ENCODE measurements at places on chromosomes 16 and 17.

- no peak for DNase-seq
These were observed 4.4 kb downstream of the FMNL1 start for GRCh38 chr17:45225964-45226530.

DNA sequence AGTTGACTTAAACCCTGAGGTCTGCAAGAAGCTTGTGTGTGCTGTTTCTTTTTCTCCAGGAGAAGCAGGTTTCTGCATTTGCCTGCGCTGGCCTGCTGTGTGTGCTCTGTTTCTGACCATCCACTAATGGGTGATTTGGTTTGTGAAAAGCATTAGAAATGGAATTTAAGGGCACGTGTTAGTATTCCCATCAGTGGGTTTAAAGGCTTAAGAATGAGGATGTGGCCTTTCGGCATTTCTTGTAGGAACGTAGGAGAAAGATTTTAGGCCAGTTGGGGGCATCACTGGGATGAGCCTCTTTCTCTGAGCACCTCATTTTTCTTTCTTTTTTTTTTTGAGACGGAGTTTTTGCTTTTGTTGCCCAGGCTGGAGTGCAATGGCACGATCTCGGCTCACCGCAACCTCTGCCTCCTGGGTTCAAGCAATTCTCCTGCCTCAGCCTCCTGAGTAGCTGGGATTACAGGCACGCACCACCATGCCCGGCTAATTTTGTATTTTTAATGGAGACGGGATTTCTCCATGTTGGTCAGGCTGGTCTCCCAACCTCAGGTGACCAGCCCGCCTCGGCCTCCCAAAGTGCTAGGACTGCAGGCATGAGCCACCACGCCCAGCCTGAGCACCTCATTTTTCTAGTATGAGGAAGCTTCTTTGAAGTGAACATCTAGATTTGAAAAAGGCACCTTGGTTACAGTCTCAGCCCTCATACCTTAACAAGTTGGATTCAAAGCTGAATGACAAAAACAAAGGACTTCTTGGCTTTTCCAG is 110.3 kb downstream of the BANP start:
- DNase-seq = no peak

GRCh38 chr16:19916064-19916463 is 31.4 kb upstream of the GPRC5B start:
- DNase-seq = no peak

DNA sequence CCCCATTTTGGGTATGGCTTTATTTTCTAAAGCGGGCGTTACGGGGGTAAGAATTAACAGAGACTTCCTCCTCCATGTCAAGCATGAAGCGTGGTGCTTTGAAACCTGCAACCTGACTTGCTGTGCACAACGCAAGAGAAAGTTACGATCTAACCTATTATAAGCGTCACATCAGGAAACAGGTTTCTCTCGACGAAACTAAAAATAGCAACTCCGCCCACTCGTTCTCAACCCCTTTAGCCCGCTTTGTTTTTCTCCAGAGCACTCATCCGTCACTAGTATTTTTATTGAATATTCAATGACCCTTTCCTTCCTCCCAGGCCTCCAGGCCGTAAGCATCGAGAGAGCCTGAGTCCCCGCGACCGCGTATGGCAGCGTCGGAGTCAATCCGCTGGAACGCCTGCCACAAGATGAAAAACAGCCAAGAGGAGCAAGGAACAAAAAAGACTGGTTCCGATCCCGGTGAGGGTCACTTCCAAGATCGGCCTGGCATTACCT is 555 bp downstream of the NUP88 start:
- no peak for DNase-seq

- no peak for DNase-seq
These were observed 3.4 kb upstream of the PSMC5 start for GRCh38 chr17:63823659-63824331.

DNA sequence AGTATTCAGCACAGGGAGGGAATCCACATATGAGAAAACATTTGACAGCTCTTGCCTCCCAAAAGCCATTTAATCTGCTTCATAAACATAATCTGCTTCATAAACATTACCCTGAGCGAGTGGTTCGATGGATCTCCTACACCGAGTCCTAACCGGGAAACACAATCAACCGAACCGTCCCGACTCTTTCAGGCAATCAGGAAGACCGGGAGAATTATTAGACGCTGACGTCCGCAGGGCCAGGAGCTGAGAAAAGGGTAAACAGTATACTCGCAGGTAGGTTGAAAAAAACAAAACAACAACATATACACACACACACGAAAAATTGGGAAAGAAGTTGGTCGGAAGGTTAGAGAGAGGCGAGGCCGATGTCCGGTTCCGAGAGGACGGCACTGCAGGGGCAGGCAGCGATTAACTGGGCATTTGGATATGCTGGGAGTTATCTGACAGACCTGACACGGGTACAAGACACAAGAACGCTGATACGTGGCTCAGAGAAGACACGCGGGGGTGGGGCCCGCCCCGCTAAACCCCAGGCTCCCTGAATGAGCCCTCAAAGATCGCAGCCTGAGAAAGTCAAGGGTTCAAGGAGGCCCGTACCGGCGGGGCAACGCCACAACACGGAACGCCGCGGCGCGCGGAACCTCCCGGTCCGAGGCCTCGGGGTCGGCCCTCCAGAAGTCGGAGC is 585 bp downstream of the AP1G1 start:
- no peak for DNase-seq

GRCh38 chr17:73612031-73612472 is 32.2 kb downstream of the SDK2 start:
- no peak for DNase-seq

GRCh38 chr17:16121915-16122314 is 93.4 kb downstream of the NCOR1 start:
- DNase-seq = no peak

DNA sequence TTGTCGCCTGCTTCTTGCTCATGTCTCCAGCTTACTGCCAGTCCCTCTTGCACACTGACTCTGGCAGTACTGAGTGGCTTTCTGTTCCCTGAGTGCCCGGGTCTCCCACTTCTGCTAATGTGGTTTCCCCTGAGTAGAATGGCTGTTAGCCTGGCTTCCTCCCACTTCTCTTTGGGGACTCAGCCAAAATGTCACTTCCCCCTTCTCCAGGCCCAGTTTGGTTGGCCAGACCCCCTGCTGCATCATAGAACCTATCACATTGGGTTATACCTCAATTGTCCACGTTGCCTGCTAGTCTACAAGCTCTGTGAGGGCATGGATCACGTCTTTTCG is 304.4 kb downstream of the HS3ST3B1 start:
- DNase-seq = no peak

DNA sequence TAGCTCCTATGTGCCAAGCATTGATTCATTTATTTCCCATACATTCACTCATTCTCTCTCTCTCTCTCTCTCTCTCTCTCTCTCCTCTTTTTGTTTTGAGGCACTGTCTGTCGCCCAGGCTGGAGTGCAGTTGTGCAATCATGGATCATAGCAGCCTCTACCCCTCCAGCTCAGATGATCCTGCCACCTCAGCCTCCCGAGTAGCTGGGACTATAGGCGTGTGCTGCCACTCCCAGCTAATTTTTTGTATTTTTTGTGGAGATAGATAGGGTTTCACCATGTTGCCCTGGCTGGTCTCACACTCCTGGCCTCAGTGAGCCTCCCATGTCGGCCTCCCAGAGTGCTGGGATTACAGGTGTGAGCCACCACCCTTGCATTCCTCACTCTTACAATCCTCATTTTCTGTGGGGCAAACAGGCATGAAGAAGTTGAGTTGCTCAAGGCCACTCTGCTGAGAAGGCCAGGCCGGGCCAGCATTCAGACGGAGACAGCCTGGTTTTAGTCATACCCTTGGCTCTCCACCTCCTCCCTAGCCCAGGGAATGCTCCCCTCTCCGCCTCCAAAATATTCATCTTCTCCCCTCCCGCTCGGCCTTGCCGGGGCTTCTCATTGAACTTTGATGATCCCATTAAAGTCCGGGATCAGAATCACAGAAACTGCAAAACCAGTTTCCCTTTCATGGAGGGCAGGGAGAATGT is 765 bp upstream of the PRM2 start:
- no peak for DNase-seq

Data from vagina (tissue), 2 donors.